Fibroblast of upper back skin (primary cell): ENCODE measurements at places on chromosomes 7 and 10.

GRCh38 chr7:20197125-20197748 is 19.9 kb downstream of the MACC1 start:
- DNase-seq, result no peak

DNA sequence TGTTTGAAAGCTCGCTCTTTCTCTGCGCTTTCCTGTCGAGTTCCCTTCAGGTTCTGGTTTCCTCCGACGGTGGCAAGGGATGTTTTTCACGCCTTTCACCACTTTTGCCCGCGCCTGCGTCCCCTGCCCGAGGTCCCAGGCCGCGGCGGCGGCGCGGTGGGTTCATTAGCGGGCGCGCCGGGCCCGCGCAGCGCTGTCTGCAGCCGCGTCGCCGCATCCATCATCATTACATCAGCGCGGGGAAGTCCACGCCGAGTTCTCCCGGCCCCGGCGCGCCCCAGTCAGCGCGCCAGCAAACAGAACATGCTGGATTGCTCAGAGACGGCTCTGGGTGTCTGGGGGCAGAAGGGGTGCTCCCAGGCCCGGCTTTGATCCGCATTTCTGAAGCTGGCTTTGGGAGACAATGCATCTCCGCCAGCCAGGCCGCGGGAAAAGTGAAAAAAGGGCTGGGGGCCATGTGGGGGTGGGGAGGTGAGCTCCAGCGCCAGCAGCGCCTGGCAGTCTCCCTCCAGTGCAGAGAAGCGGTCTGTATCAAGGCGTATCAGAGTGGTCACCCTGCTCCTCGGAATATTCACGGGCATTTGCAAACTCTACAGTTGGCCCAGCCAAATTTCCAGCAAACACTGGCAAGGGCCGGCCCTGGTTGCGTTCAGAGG is 8.9 kb downstream of the GLI3 start:
- no peak for DNase-seq

DNA sequence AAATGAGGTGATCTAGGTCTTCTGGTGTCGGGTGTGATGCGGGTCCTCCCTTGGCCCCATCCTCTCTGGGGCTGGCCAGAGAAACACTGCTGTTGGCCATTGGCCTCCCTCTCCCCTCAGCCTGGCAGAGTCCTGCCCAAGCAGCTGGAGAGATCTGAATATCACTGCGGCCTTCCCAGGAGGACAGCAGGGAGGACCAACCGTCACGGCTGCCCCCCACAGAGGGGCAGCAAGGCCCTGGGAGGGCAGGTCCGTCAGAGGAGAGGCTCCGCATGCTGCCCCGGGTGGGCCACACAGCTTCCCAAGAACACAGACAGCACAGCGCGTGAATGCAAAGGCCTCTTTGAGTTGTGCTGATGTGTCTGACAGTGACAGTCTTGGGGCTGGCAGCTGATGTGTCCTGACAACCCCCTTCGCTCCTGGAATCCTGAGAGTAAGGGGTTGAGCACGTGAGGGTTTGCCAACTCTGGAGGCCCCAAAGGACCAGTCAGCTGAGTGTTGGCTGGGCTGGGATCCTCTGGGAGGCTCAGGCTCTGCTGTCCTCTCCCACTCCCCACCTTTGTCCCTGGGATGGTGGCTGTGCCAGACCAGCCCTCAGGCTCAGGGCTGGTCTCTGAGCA is 132.5 kb upstream of the UNC5B start:
- DNase-seq, result no peak

DNA sequence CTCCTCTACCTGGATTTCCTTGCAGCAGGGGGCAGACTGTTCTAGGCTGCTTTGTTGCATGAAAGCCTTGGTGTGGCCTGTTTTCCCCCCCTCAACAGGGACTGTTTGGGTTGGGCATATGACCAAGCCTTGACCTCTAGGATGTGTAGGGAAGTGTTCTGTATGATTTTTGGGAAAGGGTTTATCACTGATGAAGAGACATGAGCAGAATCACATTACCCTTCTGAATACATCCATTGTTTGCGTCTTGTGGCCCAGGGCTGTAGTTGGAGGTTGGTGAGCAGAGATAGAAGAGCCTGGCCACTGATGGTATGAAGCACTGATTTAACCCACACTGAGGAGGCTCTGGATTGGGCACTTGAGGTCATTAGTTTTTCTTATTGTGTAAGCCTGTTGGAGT is 26.6 kb downstream of the ZNF12 start:
- no peak for DNase-seq

GRCh38 chr7:106129291-106129690 is 17.2 kb upstream of the SYPL1 start:
- no peak for DNase-seq

GRCh38 chr10:110423650-110424049 is 74.1 kb upstream of the DUSP5 start:
- DNase-seq, result no peak

DNA sequence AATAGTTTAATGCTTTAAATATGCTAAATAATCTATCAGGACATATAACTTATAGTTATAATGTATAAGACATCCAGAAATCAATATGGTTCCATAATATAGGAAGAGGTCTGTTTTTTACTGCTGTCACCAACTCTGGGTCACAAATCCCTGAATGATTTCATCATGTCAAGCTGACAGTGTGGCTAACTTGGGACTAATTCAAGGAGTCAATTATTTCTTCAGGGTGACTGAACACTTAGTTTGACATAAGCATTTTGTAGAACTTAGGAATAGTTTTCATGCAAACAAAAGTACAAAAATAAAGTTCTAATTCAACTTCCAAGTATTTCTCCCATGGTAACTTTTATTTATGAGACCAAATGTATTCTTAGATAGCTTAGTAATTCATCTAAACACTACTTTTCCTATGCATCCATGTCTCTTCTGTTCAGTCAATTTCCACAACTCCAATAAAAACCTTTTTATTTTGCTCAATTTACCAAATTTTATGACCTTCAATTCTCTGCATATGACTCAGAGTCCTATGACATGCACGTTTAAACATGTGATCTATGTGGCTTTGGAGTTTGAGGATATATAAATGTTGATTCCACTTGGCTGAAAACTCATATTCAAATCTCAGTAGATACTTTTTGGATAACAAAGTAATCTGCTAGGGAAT is 40.3 kb upstream of the GNAT3 start:
- peak; percentile 29 for DNase-seq

GRCh38 chr7:102236592-102237287 is 49.9 kb upstream of the SH2B2 start:
- DNase-seq, result peak; percentile 49

DNA sequence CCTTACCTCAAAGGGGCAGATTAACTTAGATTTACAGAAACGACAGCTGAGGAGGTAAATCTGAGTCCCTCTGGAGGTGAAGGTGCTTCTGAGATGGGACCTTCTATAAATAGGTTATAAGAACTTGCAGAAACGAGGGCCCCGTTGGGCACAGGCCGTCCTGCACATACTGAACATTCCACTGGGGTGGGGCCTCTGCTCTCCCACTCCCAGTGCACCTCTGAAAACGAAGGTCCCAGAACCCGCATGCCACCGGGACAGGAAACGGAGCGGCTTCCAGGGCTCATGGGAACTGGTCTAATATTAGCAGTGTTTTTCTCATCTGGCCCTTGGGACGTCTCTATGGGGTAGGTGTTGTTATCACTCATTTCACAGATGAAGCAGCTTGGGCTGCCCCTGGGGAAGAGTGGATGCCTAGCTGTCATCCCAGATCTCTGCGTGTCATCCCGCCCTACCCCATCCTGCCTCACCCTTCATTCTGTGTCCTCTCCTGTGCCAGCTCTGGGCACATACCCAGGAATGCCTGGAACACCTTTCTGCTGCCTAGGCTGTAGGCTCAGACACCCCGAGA is 19.6 kb downstream of the C10orf62 start:
- no peak for DNase-seq

DNA sequence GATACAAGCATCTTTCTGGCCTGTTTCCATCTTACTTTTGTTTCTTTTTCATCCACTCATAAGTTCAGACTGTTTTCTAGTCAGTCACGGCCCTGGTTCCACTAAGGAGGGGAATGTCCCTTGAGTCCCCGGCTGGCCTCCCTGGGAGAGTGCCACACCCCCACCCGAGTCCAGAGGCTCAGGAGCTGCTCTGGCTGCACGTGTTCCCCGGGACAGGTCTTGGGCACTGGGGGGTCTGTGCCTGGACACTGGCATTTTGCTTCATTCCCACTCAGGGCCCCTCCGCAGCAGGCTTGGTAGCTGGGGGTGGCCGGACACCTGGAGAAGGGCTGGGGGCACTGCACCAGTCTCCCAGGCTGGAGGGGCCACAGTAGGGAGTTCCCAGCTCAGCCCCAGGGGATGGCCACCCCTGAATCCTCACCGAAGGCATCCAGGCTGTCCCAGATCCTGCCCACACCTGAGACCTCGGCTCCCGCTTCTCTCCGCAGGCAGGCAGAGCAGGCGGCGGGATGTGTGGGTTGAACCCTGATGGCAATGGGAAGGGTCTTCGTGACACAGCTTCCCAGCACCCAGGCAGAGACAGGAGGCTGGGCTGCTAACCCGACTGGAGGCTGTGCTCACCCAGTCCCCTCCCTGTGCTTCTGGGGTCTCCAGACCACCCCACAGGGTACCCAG is 92.3 kb downstream of the BMS1 start:
- DNase-seq, result no peak

- DNase-seq, result no peak
Observed at GRCh38 chr7:31940167-31940566, 130.0 kb downstream of the PDE1C start.

GRCh38 chr7:28301148-28301641 is 111.1 kb upstream of the CREB5 start:
- peak; percentile 72 for DNase-seq

GRCh38 chr10:129310881-129311280 is 156.2 kb upstream of the MGMT start:
- no peak for DNase-seq

GRCh38 chr10:55820478-55820877 is 540.6 kb downstream of the ZWINT start:
- DNase-seq, result no peak

DNA sequence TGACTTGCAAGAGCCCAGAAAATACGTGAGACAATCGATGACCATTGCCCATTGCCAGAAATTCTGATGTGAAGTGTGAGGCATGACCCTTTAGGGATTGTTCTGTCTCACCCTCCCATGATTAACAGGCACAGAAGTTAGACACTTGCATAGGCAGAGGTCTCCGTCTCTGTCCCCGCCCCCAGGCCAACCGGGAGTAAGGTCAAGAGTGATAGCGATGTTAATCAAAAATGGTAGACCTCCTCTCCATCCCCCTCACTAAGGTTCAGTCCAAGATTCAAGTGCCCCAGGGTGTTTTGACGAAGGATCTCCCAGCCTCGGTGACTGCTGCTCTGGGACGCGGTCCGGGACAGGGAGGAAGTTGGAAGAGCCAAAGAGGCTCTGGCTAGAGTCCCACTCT is 22.7 kb upstream of the TRPV6 start:
- no peak for DNase-seq

GRCh38 chr10:131260031-131260430 is 51.5 kb downstream of the TCERG1L start:
- DNase-seq, result no peak

GRCh38 chr10:79285315-79286197 is 61.7 kb upstream of the PPIF start:
- DNase-seq, result no peak

DNA sequence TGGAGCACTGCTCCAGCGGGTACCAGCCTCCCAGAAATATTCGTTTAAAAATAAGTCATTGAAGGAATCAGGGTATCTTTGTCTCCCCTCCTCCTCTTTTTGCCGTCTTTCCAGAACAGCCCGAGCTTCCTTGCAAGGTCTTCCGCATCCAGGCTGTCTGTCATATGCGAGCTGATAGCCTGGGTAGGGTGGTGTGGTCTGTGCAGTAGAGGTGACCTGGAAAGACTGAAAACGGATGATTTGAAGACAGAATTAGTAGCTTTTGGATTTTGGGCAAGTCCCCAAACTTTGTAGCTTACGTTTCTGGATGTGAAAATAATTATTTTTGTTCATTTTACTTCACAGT is 480 bp downstream of the VPS50 start:
- DNase-seq, result no peak

DNA sequence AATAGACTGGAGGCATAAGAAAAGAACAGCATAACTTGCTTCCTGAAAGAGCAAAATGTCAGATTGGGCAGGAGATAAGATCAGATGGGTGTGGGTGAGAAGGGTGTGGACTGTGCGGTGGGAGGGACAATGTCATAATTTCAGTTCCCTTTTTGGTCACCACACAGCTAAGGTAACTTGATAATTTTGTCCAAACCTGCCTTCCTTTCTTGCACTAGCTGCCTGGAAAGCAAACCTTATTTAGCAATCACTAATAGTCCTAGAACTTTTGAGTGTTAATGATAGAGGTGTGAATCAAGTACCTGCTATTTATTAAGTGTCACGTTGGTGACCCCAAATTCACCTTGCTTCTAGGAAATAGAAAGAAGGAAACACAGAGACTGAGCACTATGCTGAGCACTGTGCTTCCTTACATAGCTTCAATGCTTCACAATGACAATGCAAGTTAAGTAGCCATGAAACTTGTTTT is 72.4 kb upstream of the SP4 start:
- DNase-seq, result no peak

DNA sequence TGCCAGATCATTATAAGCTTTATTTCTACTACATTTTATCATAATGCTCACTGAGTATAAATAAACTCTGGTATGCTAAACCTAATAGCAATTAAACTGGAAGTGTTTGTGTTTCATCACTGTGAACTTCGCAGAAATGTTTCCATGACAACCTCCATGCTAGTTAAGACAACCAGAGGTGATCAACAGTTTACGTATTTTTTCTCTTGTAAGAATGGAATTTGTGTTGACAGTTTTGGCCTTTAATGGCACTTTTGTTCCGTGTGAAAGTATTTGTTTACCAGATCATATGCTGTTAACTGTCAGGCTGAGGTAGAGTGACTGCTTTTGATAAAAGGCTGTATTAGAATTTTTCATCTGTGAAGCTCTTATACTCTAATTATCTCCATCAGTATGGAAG is 212.1 kb upstream of the PPP1R3A start:
- no peak for DNase-seq

DNA sequence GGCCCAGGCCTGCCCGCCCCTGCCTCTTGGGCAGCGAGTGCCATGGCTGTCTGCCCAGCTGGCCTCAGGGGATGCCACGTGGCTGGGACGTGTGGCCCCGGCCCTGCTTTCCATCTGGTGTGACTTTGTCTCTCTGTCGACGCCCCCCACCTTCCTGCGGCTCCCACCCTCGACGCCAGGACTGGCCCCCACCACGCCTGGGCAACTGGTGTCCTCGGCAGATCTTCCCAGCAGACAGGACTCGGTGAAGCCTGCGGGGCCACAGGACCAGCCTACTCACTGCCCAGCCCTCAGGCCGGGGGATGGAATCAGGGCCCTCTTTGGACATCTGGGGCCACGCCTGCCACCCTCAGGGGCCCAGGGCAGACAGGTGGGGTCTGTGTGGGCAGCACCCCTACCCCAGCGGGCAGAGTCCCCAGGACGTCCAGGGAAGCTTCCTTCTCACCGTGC is 55.1 kb downstream of the UNCX start:
- no peak for DNase-seq
